ENCODE measurements at places on chromosomes 7 and 10.

DNA sequence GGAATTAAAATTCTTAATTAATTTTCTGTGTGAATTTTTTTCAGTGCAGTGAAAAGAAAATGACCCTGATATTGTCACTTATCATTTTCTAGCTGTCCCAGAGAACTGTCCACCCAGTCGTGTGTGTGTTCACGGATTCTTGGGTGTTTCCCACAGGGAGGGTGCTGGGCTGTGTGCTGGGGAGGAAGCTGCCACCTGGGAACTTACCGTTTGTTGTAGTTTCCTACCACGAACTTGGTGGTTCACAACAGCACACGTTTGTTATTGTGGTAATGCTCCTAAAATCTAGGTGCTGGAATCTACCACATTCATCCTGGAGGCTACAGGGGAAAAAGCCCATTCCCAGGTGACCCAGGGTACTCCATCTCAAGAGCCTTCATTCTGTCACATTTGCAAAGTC lies 276.1 kb downstream of the GLRX3 start:
- no peak for DNase-seq

- DNase-seq: no peak
Measured at GRCh38 chr7:84697506-84697905, 489.4 kb downstream of the SEMA3D start.

DNA sequence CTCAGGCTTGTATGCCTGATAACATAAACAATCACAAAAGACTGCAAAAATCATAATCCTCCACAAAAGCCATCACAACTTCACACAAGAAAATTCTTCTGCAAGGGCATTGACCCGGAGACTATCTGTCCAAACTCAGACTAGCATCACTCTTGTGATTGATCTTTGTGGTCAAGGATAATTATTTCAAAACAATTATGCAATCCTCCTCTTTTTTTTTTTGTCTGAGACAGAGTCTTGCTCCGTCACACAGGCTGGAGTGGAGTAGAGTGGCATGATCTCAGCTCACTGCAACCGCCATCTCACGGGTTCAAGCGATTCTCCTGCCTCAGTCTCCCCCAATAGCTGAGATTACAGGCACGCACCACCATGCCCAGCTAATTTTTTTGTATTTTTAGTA lies 22.2 kb downstream of the CDNF start:
- no peak for DNase-seq

DNA sequence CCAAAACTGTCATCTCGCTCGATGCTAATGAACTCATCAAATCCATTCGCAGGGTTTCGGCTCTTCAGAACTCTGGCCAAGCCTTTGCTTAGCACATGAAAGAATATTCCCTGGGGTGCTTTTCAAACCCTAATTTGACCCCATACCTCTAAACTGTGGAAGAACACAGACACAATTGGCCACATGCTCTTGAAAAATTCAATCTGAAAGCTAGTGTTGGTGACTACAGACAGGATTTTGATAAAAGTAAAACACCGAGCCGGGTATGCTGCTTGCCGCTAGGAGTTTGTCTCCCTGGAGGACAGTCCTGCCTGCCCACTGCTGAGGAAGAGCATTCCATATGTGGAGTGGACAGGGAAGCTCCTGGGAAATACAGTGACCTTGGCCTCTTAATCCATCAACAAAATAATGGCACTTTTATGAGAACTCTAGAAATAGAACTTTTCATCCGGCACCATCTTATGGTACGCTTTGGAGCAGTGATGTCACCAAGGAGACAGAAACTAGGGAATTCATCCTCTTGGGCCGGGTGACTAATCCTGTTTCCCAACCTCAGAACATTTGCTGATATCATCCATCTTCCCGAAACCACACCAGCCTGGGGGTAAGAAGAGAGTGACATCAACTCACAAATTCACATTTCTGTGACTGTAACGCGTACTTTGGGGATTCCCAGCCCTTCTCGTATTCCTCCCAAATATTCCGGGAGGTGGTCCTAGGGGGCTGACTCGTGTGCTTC lies 34.2 kb downstream of the MTURN start:
- no peak for DNase-seq

DNA sequence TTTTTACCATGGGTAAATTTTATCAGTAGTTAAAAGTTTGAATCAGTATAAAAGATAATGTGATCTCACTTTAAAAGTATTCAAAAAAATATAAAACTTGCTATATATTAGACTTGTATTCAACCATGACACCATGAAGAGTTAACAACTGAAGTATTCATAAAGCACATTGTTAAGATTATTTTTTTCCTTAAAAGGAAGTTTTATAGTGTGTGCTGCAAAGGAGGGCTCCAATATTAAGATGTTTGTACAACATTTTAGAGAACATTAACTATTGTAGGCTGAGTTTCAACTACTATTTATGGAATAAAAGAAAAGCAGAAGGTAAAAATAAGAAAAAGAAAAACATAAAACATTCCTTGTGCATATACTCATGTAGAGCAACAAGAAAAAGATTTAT lies 24.5 kb upstream of the CUBN start:
- no peak for DNase-seq

DNA sequence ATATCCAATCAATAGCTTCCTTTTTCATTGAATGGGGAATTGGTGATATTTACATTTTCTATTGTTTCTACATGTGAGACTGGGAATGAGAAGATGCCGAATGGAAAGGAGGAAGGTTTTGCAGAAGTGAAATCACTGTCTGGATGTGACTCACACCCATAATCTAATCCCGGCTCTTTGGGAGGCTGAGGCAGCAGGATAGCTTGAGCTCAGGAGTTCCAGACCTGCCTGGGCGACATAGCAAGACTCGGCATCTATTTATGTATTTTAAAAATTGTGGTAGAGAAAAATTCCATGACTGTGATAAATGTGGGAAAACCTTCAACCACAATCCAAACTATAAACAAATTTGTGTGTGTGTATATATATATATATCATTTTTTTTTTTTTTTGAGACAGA lies 10.9 kb upstream of the FIS1 start:
- no peak for DNase-seq

GRCh38 chr10:30510184-30510931 lies 76.4 kb downstream of the MAP3K8 start:
- DNase-seq: no peak

DNA sequence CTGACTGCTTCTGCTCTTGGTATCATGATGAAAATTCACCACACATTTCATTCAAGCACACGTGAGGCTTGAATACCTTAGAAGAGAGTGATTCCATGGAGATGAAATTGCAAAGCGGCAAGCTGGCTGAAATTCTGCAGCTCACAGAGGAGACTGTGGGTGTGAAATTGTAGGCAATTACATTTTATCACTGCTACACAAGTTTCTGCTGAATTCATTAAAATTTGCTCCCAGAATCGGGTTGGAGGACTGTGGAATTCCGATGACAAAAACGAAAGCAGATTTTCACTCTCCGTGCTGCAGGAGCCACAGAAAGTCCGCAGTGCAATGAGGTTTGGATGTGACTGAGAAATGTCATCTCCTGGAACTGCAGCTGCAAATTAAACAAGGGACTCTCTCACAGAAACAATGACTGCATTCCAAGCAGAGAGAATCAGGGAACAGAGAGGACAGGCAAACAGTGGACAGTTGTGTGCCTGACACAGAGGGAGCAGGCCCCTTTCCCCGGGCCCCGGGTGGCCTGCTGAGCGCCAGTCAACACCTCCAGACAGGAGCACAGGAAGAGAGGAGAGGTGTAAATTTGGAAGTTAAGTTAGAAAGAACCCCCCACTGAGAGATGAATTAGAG lies 109.1 kb downstream of the C10orf90 start:
- no peak for DNase-seq

DNA sequence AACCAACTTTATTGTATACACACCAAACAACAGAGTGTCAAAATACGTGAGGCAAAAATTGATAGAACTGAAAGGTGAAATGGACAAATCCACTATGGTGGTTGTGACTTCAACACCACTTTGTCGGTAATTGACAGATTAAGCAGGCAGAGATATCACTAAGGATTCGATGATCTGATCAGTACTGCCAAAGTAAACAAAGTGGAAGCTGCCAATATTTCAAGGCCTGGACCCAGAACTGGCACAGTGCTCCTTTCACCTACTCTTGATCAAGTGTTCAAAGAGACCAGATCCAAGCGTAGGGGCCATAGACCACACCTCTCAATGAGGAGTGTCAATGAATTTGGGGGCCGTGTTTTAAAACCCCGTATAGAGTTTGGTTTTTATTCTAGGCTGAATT lies 167.0 kb downstream of the CDK14 start:
- no peak for DNase-seq

All from T-helper 1 cell (primary cell).